ENCODE measurements at places on chromosomes 4 and X.

GRCh38 chr4:106365613-106366012 is 3.0 kb downstream of the GIMD1 start:
- DNase-seq: no peak

DNA sequence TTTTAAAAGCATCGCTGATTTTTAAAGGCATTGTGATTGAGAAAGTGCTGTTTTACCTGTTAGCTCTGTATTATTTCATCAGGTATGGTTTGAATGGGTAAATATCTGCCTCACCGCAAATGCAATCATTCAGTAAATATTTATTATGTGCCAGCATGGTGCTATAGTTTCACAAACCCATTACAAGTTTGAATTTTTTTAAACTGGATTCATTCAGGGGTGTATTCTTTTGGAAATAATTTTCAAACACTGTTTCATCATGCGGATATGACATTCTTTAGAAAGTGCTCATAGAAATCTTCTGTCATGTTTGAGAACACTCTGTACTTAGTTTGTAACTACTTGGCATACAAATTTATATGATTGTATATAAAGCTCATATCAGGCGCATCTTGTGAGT is 37.2 kb downstream of the LIMCH1 start:
- no peak for DNase-seq

GRCh38 chr4:120915336-120915735 is 7.2 kb downstream of the PRDM5 start:
- no peak for DNase-seq

- DNase-seq: no peak
These were observed 14.6 kb downstream of the LETM1 start for GRCh38 chr4:1841201-1841886.

DNA sequence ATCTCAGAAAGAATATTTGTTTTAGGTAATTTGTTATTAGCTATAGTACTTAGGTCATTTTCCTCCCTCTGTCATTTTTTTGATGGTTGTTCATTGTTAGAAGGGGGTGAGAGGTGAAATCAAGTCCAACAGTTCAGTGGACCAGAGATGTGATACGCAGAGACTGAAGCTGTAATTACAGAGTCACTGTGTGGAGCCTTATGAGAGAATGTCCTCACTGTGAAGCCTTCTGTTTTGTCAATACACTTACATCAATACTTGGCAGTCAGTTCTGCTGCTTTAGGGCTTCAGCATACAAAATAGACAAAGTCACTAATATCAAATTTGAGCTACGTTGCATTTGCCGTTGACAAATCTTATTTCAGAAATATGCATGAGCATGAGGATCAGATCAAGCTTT is 692.5 kb downstream of the C4orf33 start:
- no peak for DNase-seq

GRCh38 chrX:19789782-19790181 is 97.6 kb downstream of the SH3KBP1 start:
- DNase-seq: no peak

GRCh38 chr4:6231663-6232165 is 31.4 kb upstream of the JAKMIP1 start:
- DNase-seq: no peak

- DNase-seq: no peak
These were observed 443 bp downstream of the GPR143 start for GRCh38 chrX:9765072-9765736.

- DNase-seq: peak; percentile 3
These were observed 14.1 kb downstream of the ZNF157 start for GRCh38 chrX:47384502-47384901.

DNA sequence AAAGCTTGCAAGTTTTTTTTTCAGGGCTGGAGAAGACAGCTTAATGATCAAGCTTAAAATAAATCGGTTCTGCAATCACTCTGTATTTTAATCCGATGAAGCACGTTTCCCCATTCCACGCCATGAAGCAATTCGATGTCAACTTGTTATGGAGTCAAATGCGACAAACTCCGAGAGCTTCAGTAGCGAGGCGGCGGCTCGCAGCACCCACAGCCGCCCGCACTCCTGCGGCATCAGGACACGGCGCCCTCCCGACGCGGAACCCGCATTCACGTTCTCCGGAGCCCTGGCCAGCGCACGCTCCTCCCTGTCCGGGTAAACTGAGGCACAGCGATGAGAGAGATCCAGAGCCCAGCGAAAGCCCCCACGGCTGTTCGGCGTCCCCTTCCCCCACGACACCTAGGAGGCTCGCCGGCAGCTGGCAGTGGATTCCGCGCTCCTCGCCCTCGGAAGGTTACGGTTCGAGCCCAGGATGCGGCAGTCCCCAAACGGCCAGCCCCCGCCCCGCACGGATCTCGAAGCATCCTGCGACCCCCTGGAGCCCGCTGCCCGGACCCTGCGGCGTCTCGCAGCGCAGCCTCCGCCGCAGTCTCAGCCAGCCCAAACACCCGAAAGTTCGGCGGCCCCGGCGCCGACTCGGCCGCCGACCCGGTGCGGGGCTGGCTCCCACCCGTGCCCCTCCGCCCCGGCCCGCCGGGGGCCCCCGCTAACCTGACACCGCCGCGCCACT is 507 bp downstream of the MFAP3L start:
- DNase-seq: no peak

DNA sequence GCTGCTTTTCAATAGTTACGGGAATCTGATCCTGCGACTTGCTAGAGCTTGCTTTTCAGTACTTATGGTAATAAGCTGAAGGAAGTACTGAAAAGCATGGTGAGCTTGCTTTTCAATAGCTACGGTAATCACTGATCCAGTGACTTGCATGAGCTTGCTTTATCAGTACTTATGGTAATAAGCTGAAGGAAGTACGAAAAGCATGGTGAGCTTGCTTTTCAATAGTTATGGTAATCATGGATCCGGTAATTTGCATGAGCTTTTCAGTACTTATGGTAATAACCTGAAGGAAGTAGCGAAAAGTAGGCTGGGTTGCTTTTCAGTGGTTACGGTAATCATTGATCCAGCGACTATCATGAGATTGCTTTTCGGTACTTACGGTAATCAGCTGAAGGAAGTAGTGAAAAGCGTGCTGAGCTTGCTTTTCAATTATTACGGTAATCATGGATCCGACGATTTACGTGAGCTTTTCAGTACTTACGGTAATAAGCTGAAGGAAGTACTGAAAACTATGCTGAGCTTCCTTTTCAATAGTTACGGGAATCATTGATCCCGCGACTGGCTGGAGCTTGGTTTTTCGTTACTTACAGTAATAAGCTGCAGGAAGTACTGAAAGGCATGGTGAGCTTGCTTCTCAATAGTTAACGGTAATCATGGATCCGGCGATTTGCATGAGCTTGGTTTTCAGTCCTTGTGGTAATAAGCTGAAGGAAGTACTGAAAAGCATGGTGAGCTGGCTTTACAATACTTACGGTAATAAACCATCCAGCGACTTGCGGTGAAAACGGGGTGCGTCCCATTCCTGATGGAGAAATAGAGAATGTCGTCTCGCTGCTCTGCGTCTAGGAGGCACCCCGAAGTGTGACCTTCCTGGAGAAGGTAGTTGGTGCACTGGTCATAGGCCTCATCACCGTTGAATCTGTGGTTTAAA is 6.5 kb downstream of the CRLF2 start:
- DNase-seq: no peak

GRCh38 chrX:116236666-116237065 is 66.1 kb downstream of the AGTR2 start:
- DNase-seq: no peak

DNA sequence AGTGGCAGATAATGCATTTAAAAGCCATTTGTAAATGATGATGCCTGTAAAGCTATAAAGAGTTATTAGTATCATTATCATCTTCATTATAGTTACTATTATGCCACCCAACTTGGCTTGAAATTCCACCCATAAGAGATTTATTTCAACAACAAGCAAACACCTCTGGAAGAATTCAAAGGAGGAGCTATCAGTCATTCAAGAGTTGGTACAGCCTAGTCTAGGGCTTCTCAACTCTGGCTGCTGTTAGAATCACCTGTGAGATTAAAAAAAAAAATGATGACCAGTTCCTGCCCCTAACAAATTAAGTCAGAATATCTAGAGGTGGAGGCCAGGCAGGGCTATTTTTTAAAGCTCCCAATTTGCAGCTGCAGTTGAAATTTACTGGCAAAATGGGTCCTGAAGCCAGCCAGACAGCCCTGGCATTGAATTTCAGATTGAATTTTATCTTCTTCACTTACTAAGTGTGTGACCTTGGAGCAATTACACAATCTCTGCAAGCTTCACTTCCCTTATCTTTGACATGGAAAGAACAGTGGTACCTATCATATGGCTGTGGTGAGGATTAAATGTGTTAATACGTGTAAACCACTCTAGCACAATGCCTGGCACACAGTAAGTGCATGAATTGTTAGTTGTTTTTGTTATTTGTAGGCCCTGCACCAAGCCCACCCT is 52.9 kb upstream of the EDA start:
- DNase-seq: no peak

- DNase-seq: no peak
These were observed 121.9 kb downstream of the DKK2 start for GRCh38 chr4:106914223-106914622.

GRCh38 chr4:7425124-7425523 is 9.6 kb downstream of the PSAPL1 start:
- DNase-seq: no peak

DNA sequence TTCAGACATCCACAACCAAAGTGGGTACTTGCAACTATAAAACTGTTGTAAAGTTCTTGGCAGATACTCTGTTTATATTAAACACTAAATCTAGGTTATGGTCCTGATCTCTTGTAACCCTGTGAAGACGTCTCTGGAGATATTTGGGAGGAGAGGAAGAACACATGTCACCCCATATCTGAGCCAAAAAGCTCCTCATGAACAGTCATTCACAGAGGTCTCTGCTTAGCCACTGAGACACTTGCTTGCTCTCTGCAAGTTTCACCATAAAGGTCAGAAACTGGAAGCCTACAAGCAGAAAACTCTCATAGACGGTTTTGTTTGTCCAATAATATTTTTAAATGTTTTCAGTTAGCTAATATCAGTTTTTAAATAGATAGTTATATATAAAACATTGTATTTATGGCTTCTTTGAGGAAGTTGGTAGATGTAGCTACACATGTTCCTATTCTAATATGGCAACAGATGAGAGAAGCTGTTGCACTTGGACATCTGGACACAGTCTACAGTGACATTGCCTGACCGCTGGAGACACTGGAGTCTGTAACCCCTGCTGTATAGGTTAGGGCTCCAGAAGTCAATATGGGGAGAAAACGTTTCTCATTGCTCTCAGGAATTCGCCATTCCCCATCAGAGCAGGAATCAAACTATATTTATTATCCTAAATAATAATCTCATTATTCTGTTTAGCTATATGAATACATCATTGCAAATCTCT is 73.6 kb downstream of the C4orf46 start:
- no peak for DNase-seq

DNA sequence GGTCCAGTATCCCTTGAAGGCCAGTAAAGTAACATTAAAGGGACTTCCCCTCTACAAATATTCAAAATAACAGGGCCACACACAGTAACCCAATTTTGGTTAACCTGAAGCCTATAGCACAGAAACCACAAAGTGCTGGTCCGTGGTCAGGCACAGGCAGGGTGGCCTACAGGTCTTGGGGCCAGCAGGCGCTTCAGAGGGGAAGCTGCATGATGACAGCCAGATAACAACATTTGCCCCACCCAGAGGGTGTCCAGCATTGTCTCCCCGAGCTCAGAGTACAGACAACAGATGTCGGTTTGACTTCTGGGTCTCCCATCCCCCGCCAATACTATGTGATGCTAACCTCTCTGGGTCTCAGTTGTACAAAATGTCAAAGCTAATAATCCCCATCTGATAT is 51.1 kb downstream of the SH3KBP1 start:
- no peak for DNase-seq

GRCh38 chrX:41265615-41266014 is 68.3 kb upstream of the DDX3X start:
- peak; percentile 1 for DNase-seq

- DNase-seq: no peak
These were observed 291.7 kb upstream of the GATB start for GRCh38 chr4:152052451-152053057.

- DNase-seq: peak; percentile 79
These were observed at the start of gene MAN2B2 for GRCh38 chr4:6574747-6575502. Gene MAN2B2, plus strand, starts transcription at chr4:6575189. Its CDS starts 22 bp downstream, at chr4:6575211.
